ENCODE measurements at places on chromosomes 16 and 17. TPM values are rescaled to one million over a fixed set of nuclear protein-coding genes. Genes with fewer than 3 reads are reported as not detected.

SPN gene
- total RNA-seq, result not detected

VASN gene
- total RNA-seq, result 97.5 TPM

FBXW10B gene
- 0.92 TPM for total RNA-seq

UMOD gene
- not detected for total RNA-seq

ACSM5 gene
- total RNA-seq, result not detected

TBX6 gene
- not detected for total RNA-seq

C17orf50 gene
- total RNA-seq, result not detected

EVI2B gene
- not detected for total RNA-seq

TLCD1 gene
- total RNA-seq, result 5.3 TPM

AOC3 gene
- total RNA-seq, result 0.30 TPM

ZPBP2 gene
- total RNA-seq, result not detected

All from smooth muscle cell of the umbilical artery (primary cell).